ENCODE measurements at places on chromosomes 13 and 19.

GRCh38 chr13:113014752-113015745 lies 46.0 kb downstream of the MCF2L start:
- DNase-seq, result no peak

DNA sequence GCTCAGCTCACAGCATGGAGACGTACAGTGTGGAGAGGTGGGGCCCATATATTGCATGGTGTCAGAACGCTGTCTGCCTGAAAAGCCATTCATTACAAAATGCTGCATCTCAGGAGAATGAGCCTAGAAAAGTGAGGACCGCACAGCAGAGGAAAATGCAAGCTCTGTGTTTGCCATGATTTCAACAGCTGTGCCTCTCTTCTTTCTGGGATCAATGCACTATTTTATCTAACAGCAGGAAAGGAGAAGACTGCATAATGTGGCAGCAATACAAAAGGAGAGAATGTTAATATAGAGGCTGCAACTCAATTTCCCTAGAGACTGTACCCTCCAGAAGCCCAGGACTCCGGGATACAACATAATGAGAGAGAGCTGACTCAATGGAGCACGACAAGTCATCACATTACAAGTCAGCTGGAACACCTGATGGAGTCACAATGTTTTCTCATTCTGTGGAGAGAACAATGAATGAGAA lies 368.0 kb downstream of the FGF14 start:
- DNase-seq, result no peak

- DNase-seq, result peak; percentile 71
Measured at GRCh38 chr19:32224371-32225244, 120.8 kb upstream of the ZNF507 start.

DNA sequence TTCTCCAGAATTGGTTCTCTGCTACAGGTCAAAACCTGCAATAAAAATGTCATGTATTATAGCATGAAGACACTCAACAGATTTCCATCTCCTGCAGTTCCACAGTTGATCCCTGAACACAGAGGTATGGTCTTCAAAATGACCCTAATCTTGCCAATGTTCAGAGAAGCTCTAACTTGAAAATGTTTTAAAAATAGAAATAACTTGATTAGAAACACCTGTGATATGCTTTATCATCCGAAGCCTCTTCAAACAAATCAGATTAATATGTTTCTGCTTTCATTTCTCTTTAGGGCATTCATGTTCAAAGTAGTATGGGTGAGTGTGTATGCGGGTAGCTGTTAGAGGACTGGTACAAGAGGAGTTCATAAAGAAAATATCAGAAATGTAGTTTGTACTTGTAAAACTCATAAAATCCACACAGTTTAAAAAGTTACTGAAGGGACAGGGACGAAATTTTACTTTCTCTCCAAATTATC lies 60.4 kb downstream of the KCNRG start:
- DNase-seq, result no peak

DNA sequence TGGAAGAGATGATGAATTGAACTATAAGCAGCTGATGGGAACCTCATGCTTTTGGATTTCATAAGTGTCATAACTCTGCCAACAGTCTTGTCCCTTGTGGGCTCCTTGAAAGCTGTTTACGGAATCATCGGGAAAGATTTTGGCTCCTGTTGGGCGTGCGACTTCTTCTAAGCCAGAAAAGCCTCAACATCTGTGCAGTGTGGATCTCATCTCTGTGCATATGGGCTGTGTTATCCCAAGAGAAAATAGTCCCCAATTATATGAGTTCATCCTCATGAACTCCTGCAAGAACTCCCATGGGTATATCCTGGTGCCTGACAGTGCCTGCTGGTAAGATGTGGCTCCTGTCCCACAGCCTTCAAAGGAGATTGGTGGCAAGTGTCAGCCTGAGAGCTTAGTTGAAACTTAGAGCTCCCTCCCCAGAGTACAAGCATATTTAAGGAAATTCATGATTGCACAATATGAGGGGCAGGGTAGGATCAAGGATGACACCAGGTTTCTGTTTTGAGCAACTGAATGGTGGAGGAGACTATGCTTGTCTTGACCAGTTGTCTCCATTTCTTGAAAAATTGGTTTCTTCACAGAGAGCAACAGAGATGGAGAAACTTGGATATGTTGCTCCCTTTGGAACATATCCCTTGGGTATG lies 243.5 kb downstream of the ITGBL1 start:
- DNase-seq, result no peak

- DNase-seq, result no peak
Measured at GRCh38 chr13:80666782-80667552, 326.0 kb upstream of the SPRY2 start.

DNA sequence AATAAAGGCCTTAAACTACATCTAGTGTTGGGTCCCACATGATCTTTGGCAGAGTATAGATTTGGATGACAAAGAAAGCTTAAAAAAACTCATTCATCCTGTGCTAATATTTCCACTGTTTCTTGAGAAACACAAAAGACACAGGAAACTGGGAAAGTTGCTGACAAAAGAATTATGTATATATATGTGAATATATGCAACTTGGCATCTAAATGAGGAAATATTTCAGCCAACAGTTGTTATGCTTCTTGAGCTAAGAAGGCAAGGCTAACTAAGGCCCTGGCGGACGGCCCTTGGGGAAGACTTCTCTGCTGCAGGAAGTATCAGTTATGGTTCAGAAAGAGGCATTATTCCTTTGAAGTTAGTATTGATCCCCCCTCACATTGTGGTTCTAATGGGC lies 491.8 kb downstream of the DIAPH3 start:
- no peak for DNase-seq

DNA sequence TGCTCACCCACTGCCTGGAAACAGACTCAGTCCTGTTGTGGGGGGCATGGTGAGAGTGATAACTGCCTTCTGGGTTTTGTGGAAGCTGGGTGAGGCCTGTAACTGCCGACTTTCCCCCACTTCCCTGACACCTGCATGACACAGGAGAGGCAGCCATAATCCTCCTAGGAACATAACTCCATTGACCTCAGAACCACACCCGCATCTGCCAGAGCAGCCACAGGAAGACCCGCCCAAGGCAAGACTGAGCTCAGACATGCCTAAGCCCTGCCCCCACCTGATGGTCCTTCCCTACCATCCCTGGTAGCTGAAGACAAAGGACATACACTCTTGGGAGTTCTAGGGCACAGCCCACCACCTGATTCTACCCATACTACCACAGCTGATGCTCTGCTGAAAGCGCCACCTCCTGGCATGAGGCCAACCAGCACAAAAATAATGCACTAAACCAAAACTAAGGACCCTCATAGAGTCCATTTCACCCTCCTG lies 326.7 kb downstream of the RBM26 start:
- DNase-seq, result no peak

GRCh38 chr19:50646074-50646807 lies 3.0 kb upstream of the C19orf81 start:
- no peak for DNase-seq

- no peak for DNase-seq
Measured at GRCh38 chr19:3537438-3538240, 1.3 kb upstream of the TEKTIP1 start.

DNA sequence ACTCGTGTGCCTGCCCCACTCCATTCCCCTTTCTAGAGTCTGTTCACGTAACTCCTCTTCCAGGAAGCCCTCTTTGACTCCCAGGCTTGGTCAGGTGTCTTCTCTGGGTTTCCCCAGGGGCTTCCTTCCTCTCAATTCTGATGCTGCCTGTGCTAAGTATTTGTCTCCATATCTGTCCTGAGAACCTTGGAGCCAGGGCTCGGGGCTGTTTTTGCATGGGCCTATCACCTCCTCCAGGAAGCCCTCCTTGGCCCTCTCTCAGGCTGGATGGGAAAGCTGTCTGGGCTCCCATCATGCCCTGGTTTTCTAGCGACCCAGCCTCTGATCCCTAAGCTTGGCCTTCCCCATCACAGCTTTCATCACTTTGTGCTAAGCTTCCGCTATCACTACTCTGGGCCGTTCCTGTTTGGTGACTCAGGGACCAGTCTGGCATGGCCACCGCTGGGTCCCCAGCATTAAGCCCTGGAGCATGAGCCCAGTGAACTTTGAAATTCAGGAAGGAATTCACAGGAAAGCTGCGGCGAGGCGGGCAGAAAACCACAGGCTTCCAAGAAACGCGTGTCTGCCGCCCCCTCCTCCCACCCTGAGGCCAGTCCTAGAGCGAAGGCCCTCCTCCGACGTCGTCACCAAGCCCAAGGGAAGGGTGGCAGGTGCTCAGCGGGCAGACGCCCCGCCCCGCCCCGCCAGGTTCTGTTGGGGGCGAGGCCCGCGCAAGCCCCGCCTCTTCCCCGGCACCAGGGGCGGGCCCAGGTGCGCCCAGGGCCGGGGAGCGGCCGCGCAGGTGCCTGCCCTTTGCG lies 486 bp upstream of the SPINT2 start:
- DNase-seq, result peak; percentile 60
